SJCRH30 (cell line): ENCODE measurements at places on chromosomes 6 and 20.

GRCh38 chr20:25543068-25543467, 42.3 kb downstream of the NINL start:
- peak; percentile 62 for DNase-seq

- DNase-seq: no peak
These were observed 29.4 kb downstream of the TIAM2 start for GRCh38 chr6:155024391-155025027.

GRCh38 chr6:134636186-134636799, 313.6 kb downstream of the ALDH8A1 start:
- DNase-seq: peak; percentile 22

DNA sequence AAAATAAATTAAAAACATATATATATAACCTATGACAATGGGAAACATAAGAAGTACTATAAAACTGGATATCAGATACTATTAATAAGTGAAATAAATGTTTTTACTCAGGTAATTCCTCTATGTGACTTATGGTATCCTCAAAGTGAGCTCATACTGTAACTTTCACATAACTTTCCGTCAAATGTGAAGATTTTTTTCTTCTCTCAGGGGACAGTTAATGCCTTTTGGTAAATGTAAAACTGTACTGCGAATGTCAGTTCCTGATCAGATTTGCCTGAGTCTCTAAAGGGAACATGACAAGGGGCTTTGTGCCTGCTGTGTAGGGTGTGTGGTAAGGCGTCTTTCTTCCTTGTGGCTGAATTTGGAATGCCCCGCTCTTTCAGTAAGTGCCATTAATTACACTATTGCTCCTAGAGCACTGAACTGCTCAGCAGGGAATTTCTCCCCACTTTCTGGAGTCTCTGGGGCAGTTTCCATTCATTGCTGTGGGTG, 271.8 kb downstream of the PRL start:
- DNase-seq: no peak

DNA sequence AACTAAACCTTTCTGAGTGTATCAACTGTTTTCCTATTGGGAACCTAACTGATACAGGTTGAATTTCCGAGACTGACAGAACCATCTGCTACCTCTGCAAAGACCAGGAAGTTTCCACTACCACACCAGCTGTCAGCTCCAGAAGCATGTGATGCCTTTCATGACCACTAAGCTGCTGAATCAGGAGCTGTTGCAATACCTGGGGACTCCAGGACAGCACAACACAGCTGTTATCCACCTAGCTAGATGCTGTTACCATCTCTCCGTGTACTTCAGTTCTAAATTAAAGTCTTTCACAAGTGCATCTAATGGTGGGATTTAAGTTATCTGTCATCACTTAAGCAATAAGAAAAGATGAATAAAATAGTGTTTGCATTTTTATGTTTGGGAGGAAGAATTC, 158.2 kb upstream of the IMPG1 start:
- DNase-seq: peak; percentile 92

DNA sequence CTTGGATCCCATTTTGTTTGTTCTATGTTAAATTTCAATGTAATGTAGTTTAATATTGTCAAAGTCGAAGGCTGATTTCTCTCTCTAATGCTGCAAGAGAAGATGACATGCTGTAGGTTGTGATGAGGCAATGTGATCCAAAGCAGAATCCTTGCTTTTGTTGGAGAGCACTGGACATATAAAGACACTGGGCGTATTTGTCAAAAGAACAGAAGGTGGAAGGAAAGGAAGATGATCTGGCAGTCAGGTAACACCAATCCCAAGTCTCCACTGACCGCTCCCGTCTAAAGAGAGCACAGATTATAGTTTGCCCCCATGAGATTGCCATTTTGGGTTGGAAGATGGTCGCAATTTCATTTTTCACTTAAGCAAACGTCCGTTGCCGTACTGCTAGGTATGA, 935 bp upstream of the RFX6 start:
- no peak for DNase-seq

DNA sequence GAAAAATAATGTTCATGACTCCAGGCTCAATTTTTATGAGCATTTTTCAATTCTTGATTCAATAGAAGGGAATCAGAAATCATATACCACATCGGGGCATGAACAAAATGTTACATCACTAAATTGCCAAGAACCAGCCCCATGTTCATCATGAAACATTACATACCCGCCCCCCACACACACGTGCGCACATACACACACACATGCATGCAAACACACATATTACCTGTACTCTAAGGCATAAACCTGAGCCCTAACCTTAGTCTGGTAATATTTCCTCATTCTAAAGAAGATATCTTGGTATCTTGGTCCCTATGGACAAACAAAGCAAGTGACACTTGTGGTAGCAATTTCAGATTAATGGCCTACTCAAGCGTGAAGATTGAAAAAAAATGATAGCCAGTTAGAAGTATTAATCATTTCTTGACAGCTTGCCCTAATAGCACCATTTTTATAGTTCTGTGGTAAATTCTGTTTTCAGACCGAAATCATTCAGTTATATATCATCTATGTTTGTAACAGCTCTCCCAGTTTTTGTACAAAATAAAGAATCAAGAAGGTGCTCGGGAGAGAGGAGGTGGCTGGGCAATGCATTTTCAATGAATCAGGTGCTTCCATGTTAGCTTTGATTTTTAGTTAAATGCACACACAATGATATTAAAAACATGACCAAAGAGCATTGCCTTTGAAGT, 95.4 kb upstream of the DOK5 start:
- DNase-seq: no peak
